ENCODE measurements at places on chromosomes 4 and X.

GRCh38 chr4:10832806-10833628, 148.4 kb upstream of the CLNK start:
- H3K27me3 ChIP-seq = no peaks in the 10 kb centered on the region
- no peak for DNase-seq
- H3K4me1 ChIP-seq = no peaks in the 10 kb centered on the region

DNA sequence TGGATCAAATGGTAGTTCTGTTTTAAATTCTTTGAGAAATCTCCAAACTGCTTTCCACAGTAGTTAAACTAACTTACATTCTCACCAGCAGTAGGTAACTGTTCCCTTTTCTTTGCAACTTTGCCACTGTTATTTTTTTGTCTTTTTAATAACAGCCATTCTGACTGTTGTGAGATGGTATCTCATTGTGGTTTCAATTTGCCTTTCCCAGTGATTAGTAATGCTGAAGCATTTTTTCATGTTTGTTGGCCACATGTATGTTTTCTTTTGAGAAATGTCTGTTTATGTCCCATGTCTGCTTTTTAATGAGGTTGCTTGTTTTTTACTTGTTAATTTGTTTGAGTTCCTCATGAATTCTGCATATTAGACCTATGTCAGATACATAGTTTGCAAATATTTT, 198.8 kb downstream of the RAB28 start:
- no peaks in the 10 kb centered on the region for H3K36me3 ChIP-seq
- H3K27ac ChIP-seq = no peak overlapping the region
- peaks cover 18% of the 10 kb centered on the region for H3K4me1 ChIP-seq

DNA sequence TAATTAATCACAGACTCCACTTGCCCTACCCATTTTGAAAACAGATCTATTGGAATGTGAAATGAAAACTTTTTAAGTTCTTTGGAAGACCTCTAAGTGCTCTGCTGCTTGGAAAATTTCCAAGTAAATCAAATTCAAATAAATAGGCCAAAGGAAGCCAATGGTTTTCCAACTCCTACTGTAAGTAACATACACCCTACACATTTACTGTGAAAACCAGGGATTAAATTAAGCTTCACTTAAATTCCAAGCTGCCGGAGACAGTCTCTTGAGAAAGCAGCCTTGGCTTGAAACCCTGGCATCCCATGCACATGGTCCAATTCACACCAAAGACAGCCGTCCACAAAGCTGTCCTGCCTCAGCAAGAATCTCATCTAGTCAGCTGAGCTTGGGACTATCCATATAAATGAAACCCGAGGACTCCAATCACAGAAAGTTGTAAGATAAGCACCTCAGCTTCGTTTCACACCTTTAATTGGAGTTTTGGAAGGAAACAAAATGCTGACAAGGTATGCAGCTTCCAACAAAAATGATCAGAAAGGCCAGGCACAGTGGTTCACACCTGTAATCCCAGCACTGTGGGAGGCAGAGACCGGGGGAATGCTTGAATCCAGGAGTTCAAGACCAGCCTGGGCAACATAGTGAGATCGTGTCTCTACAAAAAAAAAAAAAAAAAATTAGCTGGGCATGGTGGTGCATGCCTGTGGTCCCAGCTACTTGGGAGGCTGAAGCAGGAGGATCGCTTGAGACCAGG, 88.6 kb downstream of the APBB2 start:
- peaks cover 18% of the 10 kb centered on the region for H3K4me1 ChIP-seq
- no peaks in the 10 kb centered on the region for H3K36me3 ChIP-seq
- H3K27ac ChIP-seq = 0 out of 2 replicates have a peak overlapping the region, but pooled peaks have one; percentile 1
- DNase-seq = no peak
- H3K4me3 ChIP-seq = no peak overlapping the region
- no peaks in the 10 kb centered on the region for H3K27me3 ChIP-seq

- H3K27ac ChIP-seq = no peak overlapping the region
- H3K27me3 ChIP-seq = no peaks in the 10 kb centered on the region
- DNase-seq = no peak
- H3K36me3 ChIP-seq = no peaks in the 10 kb centered on the region
Measured at GRCh38 chr4:176529574-176529973, 209.8 kb downstream of the SPCS3 start.

GRCh38 chr4:8409264-8410065, 31.1 kb downstream of the ACOX3 start:
- no peak overlapping the region for H3K4me3 ChIP-seq
- peak; percentile 48 for DNase-seq
- no peaks in the 10 kb centered on the region for H3K27me3 ChIP-seq
- no peak overlapping the region for H3K27ac ChIP-seq

GRCh38 chrX:22147942-22148341, 115.8 kb downstream of the PHEX start:
- no peak overlapping the region for H3K4me3 ChIP-seq
- no peaks in the 10 kb centered on the region for H3K36me3 ChIP-seq
- no peak for DNase-seq
- H3K4me1 ChIP-seq = no peaks in the 10 kb centered on the region
- no peaks in the 10 kb centered on the region for H3K27me3 ChIP-seq

DNA sequence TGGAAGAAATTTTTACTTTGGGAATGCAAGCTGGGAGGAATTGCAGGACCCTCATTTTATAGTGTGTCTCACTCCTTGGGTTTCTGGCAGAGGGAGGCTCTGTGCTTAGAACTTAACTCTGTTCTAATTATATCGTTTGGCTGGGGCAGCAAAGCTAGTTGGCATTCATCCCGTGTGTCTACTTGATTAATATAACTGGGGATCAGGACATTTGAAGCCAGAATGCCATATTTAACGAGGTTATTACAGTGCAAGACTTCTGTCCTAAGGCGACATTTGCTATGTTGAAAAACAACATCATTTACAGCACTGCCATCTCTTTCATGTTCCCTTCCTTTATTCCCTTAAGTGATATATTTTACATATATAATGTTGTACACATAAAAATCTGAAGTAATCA, 179.1 kb upstream of the TBC1D9 start:
- H3K4me3 ChIP-seq = no peak overlapping the region
- H3K27me3 ChIP-seq = no peaks in the 10 kb centered on the region
- no peaks in the 10 kb centered on the region for H3K36me3 ChIP-seq
- peak; percentile 19 for DNase-seq
- H3K4me1 ChIP-seq = peaks cover 46% of the 10 kb centered on the region
- H3K27ac ChIP-seq = no peak overlapping the region

DNA sequence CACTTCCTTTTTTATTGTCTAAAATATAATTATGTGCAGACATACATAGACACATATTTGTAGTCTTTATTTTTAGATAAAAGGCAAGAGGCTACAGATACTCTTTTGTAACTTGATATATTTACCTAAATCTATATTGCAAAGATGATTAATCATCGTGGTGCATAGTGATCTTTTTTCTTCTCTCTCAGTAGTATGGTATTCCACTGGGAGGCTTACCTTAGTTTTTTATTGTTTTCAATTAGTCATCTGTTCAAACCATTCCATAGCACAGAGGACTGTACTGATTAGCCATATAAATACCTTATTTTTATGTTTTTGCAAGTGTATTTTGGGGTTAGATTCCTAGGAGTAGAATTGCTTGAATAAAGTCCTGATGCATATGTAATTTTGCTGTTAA, 619.7 kb downstream of the GRXCR1 start:
- no peak overlapping the region for H3K27ac ChIP-seq
- H3K27me3 ChIP-seq = no peaks in the 10 kb centered on the region
- H3K4me1 ChIP-seq = no peaks in the 10 kb centered on the region
- no peak overlapping the region for H3K4me3 ChIP-seq
- DNase-seq = no peak

- no peak overlapping the region for H3K27ac ChIP-seq
- H3K27me3 ChIP-seq = no peaks in the 10 kb centered on the region
- no peak overlapping the region for H3K4me3 ChIP-seq
- no peaks in the 10 kb centered on the region for H3K4me1 ChIP-seq
- DNase-seq = no peak
Measured at GRCh38 chr4:2083116-2083825, 24.1 kb downstream of the NAT8L start.

Measured in GM23248 (cell line).